ENCODE measurements at places on chromosomes 7 and 10.

DNA sequence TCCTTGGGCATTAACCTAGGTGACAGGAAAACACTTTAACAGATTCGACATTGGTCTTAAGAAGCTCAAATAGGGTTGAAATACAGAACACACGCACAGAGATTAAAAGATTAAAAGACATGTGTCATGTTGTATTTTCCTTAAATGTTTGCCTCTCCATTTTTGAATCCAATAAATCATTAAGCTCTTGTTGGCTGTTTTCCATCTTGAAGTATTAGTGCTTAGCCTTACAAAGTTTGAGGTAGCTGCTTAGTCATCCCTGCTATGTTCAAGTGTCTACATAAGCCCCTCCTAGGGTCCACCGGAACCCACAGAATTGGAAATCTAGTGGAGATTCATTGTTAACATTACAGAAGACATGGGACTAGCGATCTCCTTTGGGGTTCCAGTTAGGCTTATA lies 12.7 kb upstream of the GJD4 start:
- DNase-seq, result no peak

GRCh38 chr7:108263425-108263824 lies 133.3 kb upstream of the LAMB4 start:
- no peak for DNase-seq

DNA sequence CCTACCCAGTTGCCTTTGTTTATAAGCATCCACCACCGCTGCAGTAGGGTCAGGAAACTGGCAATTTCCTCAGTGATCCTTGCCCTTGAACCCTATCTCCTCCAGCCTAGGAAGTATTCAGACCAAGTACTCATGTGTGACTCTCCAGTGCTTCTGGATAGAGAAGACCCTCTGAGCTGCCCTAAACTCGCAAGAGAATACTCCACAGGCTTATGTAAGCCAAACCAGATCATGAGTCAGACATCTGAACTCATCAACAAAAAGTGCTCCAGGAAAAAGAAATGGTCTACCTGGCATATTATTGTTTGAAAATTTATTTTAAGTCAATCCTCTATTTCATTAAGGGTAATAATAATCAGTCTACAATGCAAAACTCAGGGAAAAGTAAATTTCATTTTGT lies 101.3 kb downstream of the KAT6B start:
- no peak for DNase-seq

DNA sequence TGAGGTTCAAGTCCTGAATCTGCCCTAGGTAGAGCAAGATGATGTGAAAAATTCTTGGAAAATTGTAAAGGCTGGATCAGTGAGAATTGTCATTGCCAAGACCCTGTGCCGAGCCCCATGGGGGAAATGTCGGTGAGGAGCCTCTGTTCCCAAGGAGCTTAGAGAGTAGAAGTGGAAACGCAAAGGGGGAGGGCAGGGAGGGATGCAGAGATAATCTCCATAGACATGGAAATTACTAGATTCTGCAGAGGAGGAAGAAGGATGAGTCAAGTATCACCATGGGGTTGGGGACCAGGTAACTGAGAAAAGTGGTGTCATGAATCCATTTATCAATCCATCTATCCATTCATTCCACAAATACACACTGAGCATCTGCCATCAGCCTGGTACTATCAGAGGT lies 26.0 kb downstream of the DUSP5 start:
- no peak for DNase-seq

GRCh38 chr7:77205706-77206105 lies 6.1 kb upstream of the FGL2 start:
- no peak for DNase-seq

- no peak for DNase-seq
These were observed 92.2 kb downstream of the PRKCQ start for GRCh38 chr10:6487920-6488319.

DNA sequence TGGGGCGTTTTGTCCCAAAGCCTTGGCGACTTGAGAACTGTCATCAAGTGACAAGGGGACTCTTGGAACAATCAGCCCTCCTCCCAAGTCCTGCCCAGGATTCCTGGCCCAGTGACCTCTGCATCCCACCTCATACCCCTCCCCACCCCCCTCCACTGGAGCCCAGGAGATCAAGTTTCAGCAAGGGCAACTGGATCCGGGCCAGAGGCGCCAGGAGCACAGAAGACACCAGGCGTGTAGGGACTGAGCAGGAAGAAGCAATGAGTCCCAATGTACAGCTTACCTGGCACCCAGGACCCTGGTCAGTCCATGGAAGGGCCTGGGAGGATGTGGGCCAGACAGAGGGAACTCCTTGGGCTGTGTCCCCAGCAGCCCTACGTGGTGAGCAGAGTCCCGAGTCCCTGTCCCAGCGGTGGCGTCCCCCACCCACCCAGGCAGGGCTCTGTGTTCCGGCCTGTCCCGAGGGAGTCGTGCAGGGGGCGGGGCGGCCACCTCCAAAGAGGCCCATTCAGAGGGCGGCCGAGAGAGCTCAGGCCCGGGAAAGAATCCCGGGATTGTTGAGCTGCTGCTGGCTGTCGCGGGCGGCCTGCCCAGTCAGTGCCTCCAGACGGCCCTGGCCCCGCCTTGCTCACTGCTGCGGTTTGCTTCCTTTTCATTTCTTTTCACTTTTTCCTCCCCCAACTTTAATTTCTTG lies 254.1 kb downstream of the TNS3 start:
- DNase-seq, result no peak

- DNase-seq, result no peak
These were observed 79.6 kb downstream of the INSIG1 start for GRCh38 chr7:155377071-155377837.

GRCh38 chr10:110311357-110311949 lies 6.7 kb upstream of the SMNDC1 start:
- DNase-seq, result no peak

DNA sequence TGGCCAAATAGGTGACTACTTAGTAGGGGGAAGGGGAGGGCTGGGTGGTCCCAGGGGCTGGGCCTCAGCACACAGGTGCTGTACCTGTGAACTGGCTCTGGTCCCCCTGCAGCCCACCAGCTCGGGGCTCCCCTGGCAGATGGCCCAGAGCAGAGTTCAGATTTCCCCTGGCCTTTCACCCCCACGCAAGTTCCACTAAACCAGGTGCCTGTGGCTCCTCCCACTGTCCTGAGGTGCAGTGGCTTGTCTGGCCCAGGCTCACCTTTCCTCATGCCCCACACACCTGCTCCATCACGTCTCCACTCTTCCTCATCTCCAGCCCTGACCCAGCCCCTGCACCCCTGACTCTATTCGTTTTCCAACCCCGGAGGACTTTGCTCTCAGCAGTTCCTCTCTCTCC lies 47.3 kb upstream of the OPALIN start:
- no peak for DNase-seq

DNA sequence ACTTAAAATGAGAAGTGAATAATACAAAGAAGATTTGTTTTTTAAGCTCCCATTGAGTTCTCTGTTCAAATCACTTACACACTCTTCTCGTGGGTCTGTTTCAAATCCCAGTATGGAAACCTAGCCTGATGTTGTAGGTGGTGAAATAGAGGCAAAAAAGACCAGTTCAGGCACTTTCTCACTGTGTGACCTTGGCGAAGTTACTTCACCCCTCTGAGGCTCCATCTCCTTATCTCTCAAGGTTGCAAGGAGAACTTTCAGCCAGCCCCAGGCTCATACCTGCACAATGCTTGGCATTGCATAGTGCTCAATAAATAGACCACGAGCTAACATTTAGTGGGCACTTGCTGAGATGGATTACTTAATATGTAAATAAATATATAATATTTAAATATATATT lies 90.1 kb downstream of the PRLHR start:
- DNase-seq, result no peak

- no peak for DNase-seq
These were observed 182.8 kb upstream of the ZNF804B start for GRCh38 chr7:88576720-88577119.

DNA sequence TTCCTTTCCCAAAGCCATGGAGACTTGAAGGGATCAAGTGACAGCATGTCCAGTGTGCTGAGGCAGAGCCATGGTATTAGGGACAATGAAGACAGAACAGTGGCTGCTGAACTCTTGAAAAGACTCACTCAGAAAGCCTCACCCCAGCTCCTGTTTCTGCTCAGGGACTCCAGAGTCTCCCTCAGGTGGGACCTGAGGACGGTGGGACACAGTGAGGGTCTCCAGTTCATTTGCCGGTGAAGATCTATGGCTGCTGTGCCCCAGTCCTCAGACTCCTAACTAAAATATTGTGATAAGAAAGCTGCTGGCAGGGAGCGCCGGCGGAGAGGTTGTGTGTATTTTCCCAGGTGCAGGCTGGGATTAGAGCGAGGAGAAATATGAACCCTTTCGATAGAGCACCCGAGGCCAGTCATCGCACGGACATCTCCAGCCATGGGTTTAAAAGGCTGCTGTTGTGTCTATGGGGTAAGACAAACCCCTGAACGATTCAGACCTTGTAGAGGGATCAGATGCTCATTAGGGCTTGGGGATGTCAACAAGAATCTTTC lies 57.2 kb downstream of the C7orf25 start:
- DNase-seq, result no peak

DNA sequence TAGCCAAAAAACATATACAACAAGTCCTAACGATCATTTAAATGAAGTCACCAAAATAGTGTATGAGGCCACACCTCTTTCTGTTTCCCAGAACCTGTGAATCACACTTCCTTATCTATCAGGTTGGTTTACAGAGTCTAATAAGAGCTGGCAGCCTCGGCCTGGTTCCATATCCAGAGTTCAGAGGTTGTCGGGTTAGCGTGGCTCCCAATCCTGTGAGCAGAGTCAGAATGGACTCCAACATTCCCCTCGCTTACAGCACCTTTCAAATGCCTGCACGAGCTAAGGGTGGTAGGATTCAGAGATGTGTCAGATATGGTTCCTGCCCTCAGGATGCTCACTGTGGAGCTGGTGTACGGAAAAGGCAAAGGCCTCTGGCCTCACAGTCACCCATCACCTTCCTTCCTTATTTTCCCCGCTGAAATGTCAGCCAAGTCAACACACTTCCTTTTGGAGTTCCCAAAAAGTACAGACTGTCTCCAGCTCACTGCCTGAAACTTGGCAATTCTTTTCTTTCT lies 6.0 kb downstream of the IL15RA start:
- DNase-seq, result no peak

GRCh38 chr7:130150587-130150986 lies 54.6 kb downstream of the TMEM209 start:
- no peak for DNase-seq

DNA sequence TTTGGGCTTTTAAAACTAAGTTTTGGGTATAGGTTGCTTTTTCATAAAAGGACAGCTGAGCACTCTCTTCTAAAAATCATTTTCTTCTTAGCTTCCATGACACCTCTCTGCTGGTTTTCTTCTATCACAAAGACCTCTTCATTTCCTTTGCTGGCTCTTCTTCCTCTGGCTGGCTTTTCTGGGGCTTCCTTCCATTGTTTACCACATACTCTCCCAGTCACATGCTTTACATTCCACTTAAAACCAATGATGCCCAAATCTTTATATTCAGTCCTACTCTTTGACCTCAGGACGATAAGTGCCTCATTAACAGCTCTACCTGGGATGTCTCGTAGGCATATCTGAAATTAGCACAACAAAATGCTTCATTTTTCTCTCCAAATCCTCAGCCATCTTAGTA lies 26.8 kb downstream of the FAM133B start:
- DNase-seq, result no peak

- DNase-seq, result no peak
These were observed 6.5 kb downstream of the ELFN1 start for GRCh38 chr7:1676550-1677078.

- DNase-seq, result no peak
These were observed 290.8 kb downstream of the NXPH1 start for GRCh38 chr7:8724080-8724718.

- no peak for DNase-seq
These were observed 21.7 kb upstream of the RET start for GRCh38 chr10:43055217-43055616.

- no peak for DNase-seq
These were observed 206.3 kb upstream of the TCERG1L start for GRCh38 chr10:131517781-131518180.

GRCh38 chr7:30403477-30403876 lies 75.1 kb downstream of the NOD1 start:
- DNase-seq, result no peak

GRCh38 chr7:5302577-5302976 lies 19.8 kb downstream of the SLC29A4 start:
- DNase-seq, result no peak

- DNase-seq, result no peak
These were observed at the start of gene TFPI2 for GRCh38 chr7:93890464-93891068. TSS of gene TFPI2 (minus strand) at chr7:93890753. CDS start at chr7:93890678, 75 bp downstream.

DNA sequence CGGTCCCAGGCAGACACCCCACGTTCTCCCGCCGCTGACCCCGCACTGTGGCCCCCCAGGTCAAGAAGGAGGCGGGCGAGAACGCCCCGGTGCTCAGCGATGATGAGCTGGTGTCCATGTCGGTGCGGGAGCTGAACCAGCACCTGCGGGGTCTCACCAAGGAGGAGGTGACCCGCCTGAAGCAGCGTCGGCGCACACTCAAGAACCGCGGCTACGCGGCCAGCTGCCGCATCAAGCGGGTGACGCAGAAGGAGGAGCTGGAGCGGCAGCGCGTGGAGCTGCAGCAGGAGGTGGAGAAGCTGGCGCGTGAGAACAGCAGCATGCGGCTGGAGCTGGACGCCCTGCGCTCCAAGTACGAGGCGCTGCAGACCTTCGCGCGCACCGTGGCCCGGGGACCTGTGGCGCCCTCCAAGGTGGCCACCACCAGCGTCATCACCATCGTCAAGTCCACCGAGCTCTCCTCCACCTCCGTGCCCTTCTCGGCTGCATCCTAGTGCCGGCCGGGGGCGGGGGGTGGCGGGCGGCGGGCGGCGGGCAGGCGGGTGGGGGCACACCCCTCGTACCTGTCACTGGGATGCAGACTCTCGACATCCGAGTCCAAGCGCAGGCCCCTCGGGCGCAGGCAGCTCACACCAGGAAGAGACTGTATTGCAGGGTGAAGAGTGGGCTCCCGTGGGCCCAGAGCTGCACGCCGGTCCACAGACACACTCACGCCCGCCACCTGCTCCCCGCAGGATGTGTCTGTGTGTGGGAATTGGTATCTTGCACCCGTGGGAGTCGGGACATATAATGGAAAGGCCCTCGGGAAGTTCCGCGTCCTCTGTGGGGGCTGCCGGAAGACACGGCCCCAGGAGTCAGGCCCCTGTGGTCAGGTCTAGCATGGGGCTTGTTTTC lies 9.6 kb downstream of the MAFK start:
- no peak for DNase-seq

- DNase-seq, result no peak
These were observed 13.1 kb upstream of the SGMS1 start for GRCh38 chr10:50636618-50637579.

- DNase-seq, result no peak
These were observed 2.3 kb upstream of the PNPLA8 start for GRCh38 chr7:108528183-108528712.

GRCh38 chr7:35617041-35617440 lies 77.9 kb downstream of the HERPUD2 start:
- DNase-seq, result no peak

GRCh38 chr10:76557366-76557765 lies 1080.2 kb downstream of the KCNMA1 start:
- no peak for DNase-seq

- DNase-seq, result no peak
These were observed 9.0 kb upstream of the GPR141 start for GRCh38 chr7:37674531-37674930.

DNA sequence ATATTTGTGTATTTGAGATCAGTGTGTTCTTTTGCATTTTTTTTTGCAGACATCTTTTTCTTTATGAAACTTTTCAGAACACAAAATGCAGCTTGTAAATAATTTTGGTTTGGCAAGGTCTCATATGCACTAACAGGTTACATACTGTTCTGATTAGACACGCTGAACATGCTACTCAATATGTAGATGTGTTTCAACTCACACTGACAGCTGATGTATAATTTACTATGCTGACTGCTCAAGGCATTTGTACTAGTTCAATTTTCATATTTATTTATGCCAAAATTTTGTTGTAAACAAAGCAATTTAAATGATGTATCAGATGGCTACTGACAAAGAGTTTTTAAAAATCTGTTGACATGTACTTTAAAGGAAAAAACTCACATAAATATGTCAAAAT lies 123.8 kb downstream of the TFEC start:
- DNase-seq, result no peak

Data from stimulated activated CD4-positive, alpha-beta T cell treated with anti-CD3 and anti-CD28 coated beads, Interleukin-1b, Interleukin-23, amount 100 ng/mL, for 1 hour (primary cell).